ENCODE measurements at places on chromosomes 16 and 17.

DNA sequence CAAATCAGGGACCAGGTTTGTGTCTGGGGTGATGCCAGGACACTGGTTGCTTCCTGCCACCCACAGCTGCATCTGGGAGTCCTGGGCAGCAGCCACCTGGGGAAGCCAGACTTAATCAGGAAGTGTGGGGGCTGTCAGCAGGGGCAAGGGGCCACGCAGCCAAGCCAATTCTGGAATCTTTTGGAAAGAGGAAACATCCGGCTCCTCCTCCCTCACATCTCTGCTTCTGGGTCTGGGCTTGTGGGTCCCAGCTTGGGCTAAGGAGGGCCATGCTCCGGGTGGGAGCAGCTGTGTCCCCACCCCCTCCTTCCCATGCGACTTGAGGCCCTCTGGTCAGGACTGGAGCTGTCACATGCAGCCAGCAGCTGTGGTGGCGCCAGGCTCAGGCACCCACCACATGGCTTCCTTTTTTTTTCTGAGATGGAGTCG lies 37.0 kb upstream of the CCDC182 start:
- H3K4me1 ChIP-seq, result peaks cover 5% of the 10 kb centered on the region
- H3K4me3 ChIP-seq, result no peak overlapping the region
- DNase-seq, result no peak
- H3K27me3 ChIP-seq, result peaks cover 13% of the 10 kb centered on the region
- no peaks in the 10 kb centered on the region for H3K36me3 ChIP-seq

DNA sequence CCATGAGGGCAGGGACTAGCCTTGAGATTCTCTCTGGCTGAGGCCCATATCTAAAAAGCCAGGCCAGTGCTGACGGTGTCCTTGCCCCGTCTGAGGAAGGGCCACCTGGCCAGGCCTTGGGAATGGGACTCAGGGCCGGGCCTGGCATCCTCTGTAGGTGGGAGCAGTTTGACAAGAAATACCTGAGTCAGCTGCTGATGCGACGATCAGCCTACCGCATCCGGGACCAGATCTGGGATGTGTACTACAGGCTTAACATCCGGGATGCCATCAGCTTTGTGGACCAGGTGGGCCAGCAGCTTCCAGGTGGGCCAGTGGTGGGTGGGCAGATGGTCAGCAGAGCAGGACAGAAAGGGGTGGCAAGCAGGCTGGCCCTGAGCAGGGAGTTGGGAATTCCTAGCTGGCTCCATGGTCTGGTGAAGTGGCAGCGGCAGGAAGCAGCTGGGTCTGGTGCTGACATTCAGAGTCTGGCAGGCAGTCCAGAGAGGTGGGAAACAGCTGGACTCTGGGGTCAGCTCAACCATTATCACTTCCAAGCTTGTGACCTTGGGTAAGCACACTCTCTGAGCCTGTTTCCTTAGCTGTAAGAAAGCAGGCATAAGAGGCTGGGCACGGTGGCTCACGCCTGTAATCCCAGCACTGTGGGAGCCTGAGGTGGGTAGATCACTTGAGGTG lies 9.5 kb downstream of the SLC9A5 start:
- H3K4me3 ChIP-seq, result no peak overlapping the region
- no peaks in the 10 kb centered on the region for H3K4me1 ChIP-seq
- no peak for DNase-seq
- H3K36me3 ChIP-seq, result no peaks in the 10 kb centered on the region
- H3K27me3 ChIP-seq, result no peaks in the 10 kb centered on the region

- H3K4me3 ChIP-seq, result no peak overlapping the region
- DNase-seq, result peak; percentile 69
- H3K27me3 ChIP-seq, result no peaks in the 10 kb centered on the region
- no peak overlapping the region for H3K27ac ChIP-seq
These were observed 415.1 kb downstream of the NPIPA8 start for GRCh38 chr16:17921357-17921978.

DNA sequence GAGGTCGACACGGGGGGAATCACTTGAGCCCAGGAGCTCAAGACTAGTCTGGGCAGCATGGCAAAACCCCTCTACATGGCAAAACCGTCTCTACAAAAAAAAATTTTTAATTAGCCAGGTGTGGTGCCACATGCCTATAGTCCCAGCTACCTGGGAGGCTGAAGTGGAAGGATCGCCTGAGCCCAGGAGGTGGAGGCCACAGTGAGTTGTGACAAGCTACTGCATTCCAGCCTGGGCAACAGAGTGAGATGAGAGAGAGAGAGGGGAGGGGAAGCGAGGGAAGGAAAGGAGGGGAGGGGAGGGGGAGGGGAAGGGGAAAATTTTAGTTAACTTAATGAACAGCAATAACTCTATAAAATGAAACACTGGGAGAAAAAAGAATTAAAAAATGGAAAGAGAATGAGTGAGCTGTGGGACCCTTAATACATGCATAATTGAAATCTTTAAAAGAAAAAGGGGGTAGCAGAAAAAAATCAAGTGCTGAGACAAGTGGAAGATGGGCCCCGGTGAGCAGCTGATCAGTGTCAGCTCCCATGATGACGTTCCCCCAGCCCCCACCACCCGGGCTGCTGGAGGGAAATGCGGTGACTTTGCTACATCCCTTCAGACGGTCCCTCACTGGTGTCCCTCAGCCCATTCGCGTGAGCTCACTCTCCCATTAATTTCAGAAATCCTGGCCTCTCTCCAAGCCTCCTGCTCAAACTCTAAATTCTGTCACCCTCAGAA lies 2.7 kb downstream of the ASGR2 start:
- no peaks in the 10 kb centered on the region for H3K36me3 ChIP-seq
- DNase-seq, result no peak
- H3K27ac ChIP-seq, result no peak overlapping the region
- H3K4me3 ChIP-seq, result no peak overlapping the region
- no peaks in the 10 kb centered on the region for H3K4me1 ChIP-seq
- H3K27me3 ChIP-seq, result no peaks in the 10 kb centered on the region

- peaks cover 6% of the 10 kb centered on the region for H3K27me3 ChIP-seq
- no peaks in the 10 kb centered on the region for H3K36me3 ChIP-seq
- no peak overlapping the region for H3K4me3 ChIP-seq
- no peak for DNase-seq
These were observed 232.3 kb upstream of the NLRP1 start for GRCh38 chr17:5816491-5817070.

DNA sequence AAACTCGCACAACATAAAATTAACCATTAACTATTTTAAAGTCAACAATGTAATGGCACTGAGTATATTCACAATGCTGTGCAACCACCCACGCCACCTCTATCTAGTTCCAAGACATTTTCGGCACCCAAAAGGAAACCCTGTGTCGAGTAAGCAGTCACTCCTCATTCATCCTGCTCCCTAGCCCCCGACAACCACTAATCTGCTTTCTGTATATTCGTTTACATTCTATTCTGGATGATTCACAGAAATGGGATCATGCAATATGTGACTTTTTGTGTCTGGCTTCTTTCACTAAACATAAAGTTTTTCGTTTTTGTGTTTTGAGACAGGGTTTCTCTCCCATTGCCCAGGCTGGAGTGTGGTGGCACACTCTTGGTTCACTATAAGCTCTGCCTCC lies 42.2 kb upstream of the HAPSTR1 start:
- H3K27ac ChIP-seq, result no peak overlapping the region
- H3K36me3 ChIP-seq, result no peaks in the 10 kb centered on the region
- H3K27me3 ChIP-seq, result no peaks in the 10 kb centered on the region
- peaks cover 3% of the 10 kb centered on the region for H3K4me1 ChIP-seq

DNA sequence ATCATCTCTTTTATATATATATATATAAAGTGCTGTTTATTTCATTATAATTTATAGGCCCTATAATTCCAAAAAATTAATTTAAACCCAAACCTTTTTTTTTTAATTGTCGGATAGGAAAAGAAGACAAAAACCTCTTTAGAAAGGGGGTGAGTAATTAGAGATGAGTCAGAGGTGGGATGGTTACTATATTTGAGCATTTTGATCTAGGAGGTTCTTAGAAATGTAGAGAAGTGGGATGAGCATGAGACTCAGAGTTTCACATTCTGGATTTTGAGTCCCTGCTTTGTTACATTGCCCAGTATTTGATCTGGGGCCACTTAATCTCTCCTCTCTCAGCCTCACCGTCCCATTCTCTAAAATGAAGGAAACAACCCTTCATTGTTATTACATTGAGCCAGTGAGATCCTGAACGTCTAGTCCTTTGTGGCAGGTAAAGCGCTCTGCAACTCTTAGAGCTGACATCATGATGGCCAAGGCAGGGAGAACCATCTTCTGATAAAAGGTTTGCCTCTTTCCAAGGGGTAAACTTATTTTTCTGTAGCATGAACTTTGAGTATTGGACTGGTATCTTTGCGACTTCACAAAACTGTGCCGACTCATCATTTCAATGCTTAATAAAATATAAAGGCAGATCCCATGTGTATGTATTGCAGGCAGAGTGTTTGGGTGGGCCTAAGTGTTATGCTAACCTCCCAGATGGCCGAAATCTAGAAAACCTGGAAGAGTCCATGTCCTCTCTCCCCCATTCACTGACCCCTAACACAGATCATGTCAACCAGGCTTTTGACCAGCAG lies 21.3 kb downstream of the HS3ST3B1 start:
- no peak overlapping the region for H3K27ac ChIP-seq
- H3K36me3 ChIP-seq, result no peaks in the 10 kb centered on the region
- no peak overlapping the region for H3K4me3 ChIP-seq
- no peak for DNase-seq
- no peaks in the 10 kb centered on the region for H3K27me3 ChIP-seq

DNA sequence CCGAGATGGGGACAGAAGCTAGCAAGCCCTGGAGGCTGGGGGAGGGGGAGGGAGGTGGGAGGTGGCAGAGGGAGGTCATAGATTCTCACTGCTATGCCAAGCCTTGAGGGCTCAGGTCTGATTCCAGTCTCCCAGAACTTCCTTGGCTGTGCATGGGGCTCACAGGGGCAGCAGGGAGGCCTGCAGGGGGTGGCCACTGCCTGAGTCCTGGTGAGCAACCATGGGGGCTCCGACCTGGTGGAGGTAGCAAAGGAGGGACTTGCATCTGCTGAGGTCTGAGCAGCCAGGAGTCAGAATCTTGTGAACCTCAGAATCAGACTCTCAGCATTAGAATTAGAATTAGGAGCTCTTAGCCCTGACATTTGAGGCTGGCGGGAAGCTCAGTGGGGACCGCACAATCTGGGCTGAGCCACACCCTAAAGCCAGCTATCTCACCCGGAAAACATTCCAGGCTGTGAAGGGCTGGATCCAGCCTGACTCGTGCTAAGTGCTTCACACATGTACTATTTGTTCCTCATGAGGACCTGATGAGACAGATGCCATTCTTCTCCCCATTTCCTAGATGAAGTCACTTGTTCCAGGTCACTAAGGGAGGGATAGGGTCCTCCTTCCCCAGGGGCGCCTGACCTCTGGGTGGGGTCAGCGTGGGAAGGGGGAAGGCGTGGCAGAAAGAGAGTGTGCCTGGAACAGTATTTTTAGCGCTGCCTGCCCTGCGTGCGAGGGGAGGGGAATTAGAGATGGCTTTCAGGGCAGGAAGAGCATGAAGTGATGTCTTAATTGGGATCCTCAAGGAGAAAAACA lies 17.3 kb upstream of the KCNJ12 start:
- H3K27me3 ChIP-seq, result no peaks in the 10 kb centered on the region
- no peaks in the 10 kb centered on the region for H3K36me3 ChIP-seq
- no peak for DNase-seq
- H3K4me3 ChIP-seq, result no peak overlapping the region
- no peak overlapping the region for H3K27ac ChIP-seq
- H3K4me1 ChIP-seq, result no peaks in the 10 kb centered on the region

DNA sequence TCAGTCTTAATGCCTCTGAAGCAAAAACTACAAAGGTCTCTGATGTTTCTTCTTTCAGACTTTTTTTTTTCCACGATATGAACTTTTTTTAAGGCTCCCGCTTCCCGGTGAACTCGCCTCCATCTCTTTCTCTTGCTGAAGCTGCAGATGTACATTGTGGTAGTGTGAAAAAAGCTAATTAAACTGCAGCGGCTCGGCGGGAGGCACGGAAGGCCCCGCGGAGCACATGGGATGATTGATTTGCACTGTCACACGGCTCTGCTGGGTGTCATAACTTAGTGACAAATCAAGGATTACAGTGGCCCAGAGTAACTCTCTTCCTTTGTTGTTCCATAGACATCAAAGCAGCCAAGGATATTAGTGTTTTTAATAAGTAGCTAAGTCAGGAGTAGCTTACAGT lies 196.3 kb downstream of the AXIN2 start:
- H3K4me3 ChIP-seq, result no peak overlapping the region
- H3K36me3 ChIP-seq, result no peaks in the 10 kb centered on the region
- no peaks in the 10 kb centered on the region for H3K27me3 ChIP-seq
- DNase-seq, result no peak
- H3K4me1 ChIP-seq, result peaks cover 15% of the 10 kb centered on the region
- H3K27ac ChIP-seq, result peak overlapping the region; percentile 43

DNA sequence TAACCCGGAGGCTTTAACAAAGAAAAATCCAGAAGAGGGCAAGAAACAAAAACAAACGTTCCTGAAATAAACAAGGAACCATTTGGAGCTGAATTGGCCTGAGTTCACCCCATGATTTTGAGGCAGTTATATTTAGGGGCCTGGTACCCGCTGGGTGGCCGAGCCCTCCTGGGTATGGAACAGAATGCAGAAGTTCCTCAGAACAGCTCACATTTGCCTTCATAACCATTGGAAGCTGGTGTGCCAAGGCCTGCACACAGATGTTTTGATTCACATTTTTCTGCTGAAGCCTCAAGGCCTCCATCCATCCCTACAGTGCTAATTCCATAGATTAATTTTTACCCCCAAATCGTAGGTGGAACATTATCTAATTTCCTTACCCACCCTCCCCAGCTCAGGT lies 3.3 kb upstream of the ZFHX3 start:
- peak overlapping the region; percentile 96 for H3K27ac ChIP-seq
- H3K36me3 ChIP-seq, result no peaks in the 10 kb centered on the region
- H3K4me3 ChIP-seq, result no peak overlapping the region

DNA sequence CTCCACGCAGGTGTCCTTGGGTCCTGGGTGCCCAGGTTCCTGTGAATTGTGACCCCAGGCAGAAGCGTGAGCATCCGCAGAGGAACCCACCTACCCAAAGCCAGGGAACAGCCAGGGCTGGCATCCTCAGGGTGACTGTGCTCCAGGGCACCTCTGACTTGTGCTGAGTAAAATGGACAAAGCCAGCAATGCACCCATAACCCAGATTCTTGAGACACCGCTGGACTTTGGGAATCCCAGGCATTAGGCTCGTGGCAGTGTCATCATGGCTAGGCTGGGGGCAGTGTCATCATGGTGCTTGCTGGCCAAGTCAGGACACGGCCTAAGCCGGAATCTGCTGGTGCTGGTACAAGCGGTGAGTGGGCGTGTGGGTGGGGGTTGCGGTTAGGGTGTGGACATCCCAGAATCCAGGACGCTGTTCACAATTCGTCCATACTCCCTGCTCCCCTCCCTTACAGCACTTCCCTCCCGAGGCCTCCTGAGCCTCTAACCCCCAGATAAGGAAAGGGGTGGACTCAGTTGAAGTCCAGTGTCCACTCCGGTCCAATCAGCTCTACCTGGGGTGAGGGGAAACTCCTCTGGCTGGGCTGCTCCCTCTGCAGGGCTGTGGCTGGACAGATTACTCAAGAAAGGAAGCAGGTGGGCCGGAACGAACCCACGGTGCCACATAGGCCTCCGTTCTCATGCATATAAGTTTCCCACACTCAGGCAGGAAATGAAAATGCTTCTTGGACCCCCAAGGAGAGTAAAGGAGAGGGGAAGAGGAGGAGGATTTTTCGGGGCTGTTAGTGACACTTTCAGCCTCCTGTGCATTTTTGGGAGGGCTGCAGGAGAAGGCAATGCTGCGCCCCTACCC lies 138.9 kb downstream of the SEC14L1 start:
- DNase-seq, result peak; percentile 29
- H3K27ac ChIP-seq, result peak overlapping the region; percentile 64
- peaks cover 6% of the 10 kb centered on the region for H3K27me3 ChIP-seq
- H3K4me1 ChIP-seq, result peaks cover 29% of the 10 kb centered on the region
- H3K36me3 ChIP-seq, result no peaks in the 10 kb centered on the region
